ENCODE measurements at places on chromosomes 7 and 10. TPM values are rescaled to one million over a fixed set of nuclear protein-coding genes. Genes with fewer than 3 reads are reported as not detected.

Gene TAS2R41
- total RNA-seq = not detected

Gene NOS3
- total RNA-seq = 13.2 TPM

Gene ESYT2
- 35.9 TPM for total RNA-seq

Gene WEE2
- not detected for total RNA-seq

Gene CALCR
- total RNA-seq = 1.0 TPM

- no peak overlapping the region for H3K4me3 ChIP-seq
- H3K36me3 ChIP-seq = no peaks in the 10 kb centered on the region
- DNase-seq = no peak
- no peaks in the 10 kb centered on the region for H3K27me3 ChIP-seq
- H3K27ac ChIP-seq = no peak overlapping the region
Observed at GRCh38 chr7:41315764-41316163, 387.1 kb downstream of the INHBA start.

- no peak overlapping the region for H3K27ac ChIP-seq
- no peaks in the 10 kb centered on the region for H3K27me3 ChIP-seq
- H3K4me3 ChIP-seq = no peak overlapping the region
- no peak for DNase-seq
- peaks cover 4% of the 10 kb centered on the region for H3K4me1 ChIP-seq
Observed at GRCh38 chr7:140082770-140083169, 20.0 kb upstream of the PARP12 start.

Gene OR2A42
- total RNA-seq = not detected

DNA sequence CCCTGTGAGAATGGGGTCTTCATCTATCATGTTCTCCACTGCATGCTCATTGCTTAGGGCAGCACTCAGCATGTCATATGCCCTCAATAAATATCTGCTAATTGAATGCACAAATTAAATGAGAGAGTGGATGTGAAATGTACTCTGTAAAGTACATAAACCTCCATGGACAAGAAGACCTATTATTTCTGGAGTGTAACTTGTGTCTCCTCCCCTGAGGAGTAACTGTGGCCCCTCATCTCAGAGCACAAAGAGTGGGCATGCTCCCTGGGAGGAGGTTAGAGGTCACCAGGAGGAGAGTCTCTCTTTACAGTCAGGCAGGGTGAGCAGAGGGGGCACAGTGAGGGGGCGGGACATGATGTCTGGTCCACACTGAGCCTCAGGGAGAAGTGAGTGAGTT is 313.6 kb upstream of the PODXL start:
- no peak for DNase-seq
- H3K27ac ChIP-seq = no peak overlapping the region

- no peak for DNase-seq
- peaks cover 10% of the 10 kb centered on the region for H3K4me1 ChIP-seq
- no peaks in the 10 kb centered on the region for H3K36me3 ChIP-seq
- H3K27ac ChIP-seq = no peak overlapping the region
- H3K27me3 ChIP-seq = no peaks in the 10 kb centered on the region
Observed at GRCh38 chr7:116984917-116985316, 31.6 kb downstream of the ST7 start.

GRCh38 chr7:39703144-39703543 is 79.8 kb downstream of the RALA start:
- no peaks in the 10 kb centered on the region for H3K27me3 ChIP-seq
- H3K4me1 ChIP-seq = no peaks in the 10 kb centered on the region
- no peak for DNase-seq
- H3K36me3 ChIP-seq = peaks cover 36% of the 10 kb centered on the region
- no peak overlapping the region for H3K27ac ChIP-seq
- H3K4me3 ChIP-seq = no peak overlapping the region

Gene ADAM8
- 2.7 TPM for total RNA-seq

Gene SUN3
- not detected for total RNA-seq

DNA sequence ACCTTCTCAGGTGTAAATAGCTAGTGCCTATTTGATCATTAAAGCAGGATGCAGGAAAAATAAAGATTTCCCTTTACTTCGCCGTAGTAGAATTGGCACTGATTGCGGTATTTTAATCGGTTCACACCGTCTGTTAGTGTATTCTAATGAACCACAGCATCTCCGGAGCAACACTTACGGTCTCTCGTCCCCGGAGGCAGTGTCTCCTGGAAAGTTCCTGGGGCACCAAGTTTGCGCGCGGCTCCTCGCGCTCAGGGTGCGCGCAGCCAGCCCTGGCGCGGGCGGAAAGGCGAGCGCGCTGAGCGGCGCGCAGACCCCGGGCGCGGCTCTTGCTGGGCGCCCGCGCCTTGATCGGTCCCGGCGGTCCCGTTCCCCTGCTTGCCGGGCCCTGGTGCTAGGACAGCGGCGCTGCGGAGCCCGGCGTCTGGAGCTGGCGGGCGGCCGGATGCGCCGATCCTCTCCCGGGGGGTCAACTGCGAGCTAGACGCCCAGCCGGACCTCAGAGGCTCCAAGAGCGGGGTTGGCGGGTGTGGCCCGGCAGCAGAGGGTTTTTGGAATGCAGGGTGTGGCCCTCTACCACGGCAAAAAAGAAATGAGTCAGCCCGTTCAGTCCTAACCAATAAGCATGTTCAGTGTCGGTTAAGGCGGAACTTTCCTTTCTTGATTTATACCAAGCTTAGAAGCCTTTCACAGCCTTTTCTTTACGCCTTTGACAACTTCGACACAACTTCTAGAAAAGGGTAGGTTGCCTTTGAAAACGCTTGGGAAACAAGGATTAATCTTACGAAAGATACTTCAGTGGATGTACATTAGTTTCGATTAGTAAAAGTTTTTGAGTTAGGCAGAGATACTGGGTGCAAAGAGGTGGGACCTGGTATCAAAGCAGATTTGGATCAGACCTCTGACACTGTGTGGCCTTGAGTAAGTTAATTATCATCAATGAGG is 166.8 kb upstream of the ASAH2 start:
- H3K36me3 ChIP-seq = no peaks in the 10 kb centered on the region
- peak; percentile 81 for DNase-seq
- peak overlapping the region; percentile 83 for H3K4me3 ChIP-seq
- peaks cover 29% of the 10 kb centered on the region for H3K4me1 ChIP-seq
- H3K27me3 ChIP-seq = no peaks in the 10 kb centered on the region

Gene CLDN4
- 0.16 TPM for total RNA-seq

GRCh38 chr7:149459540-149460452 is 1.1 kb downstream of the ZNF777 start:
- peak overlapping the region; percentile 23 for H3K27ac ChIP-seq
- peaks cover 14% of the 10 kb centered on the region for H3K4me1 ChIP-seq
- no peaks in the 10 kb centered on the region for H3K36me3 ChIP-seq
- no peak for DNase-seq

- H3K27ac ChIP-seq = no peak overlapping the region
- DNase-seq = no peak
- H3K27me3 ChIP-seq = no peaks in the 10 kb centered on the region
- H3K4me1 ChIP-seq = no peaks in the 10 kb centered on the region
Observed at GRCh38 chr10:82932451-82932850, 1057.5 kb downstream of the NRG3 start.

DNA sequence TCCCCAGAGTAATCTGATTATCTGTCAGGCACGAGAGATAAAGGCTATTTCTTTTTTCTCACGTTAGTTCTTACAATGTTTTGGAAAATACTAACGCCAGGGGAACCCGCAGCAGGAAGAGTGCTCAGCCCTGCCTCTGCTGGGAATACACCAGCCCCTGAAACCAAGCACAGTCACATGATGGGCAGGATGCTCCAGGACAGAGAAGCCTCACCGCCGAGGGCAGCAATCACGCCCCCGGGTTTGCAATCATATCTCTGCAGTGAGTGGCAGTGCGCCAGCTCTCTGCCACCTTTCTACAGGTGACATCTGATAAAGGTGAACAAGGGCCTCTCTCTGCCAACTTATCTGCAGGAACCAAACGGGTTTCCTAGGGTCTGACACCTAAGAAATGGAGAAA is 39.8 kb downstream of the BRI3 start:
- no peak overlapping the region for H3K4me3 ChIP-seq
- no peaks in the 10 kb centered on the region for H3K36me3 ChIP-seq
- no peak overlapping the region for H3K27ac ChIP-seq
- no peak for DNase-seq

Data from psoas muscle (tissue), 8 donors.